ENCODE measurements at places on chromosomes 6 and 20.

- DNase-seq, result no peak
Measured at GRCh38 chr6:53945765-53946407, 151.1 kb downstream of the LRRC1 start.

- no peak for DNase-seq
Measured at GRCh38 chr6:102300350-102300749, 906.8 kb downstream of the GRIK2 start.

GRCh38 chr6:131687022-131687421, 14.2 kb downstream of the OR2A4 start:
- DNase-seq, result no peak

DNA sequence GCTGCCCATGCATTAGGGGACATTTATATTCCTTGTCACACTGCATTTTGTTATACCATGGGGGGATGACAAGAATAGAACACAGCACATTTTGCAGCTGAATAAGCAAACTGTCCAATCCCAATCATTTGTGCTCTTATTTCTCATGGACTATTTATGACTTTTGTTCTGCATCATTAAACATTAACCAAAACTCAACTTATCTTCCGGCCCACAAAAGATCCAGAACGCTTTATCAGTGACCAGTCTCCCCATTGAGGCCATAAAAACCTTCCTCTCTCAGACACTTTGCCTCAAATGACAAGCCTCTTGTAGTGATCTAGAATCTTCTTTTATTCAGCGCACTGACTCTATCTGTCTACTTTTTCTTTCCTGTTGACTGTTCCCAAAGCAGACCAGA, 28.4 kb upstream of the FOXQ1 start:
- no peak for DNase-seq

DNA sequence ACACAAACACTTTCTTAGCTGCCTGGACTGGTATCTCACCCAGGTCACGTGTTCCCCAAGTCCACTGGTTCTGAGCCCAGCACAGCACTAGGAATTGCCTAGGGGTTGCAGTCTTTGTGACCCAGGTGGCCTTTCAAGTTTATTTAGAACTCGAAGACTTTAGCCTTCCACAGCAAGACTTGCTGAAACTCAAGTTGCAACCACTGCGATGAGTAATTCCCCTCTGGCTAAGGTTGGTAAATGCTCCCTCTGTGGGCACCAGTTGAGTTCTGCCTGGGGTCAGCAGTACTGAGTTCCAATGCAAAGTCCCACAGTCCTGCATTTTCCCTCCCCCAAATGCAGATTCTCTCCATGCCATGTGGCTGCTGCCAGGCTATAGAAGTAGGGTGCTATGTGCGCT, 77.6 kb upstream of the MOCS1 start:
- DNase-seq, result no peak

DNA sequence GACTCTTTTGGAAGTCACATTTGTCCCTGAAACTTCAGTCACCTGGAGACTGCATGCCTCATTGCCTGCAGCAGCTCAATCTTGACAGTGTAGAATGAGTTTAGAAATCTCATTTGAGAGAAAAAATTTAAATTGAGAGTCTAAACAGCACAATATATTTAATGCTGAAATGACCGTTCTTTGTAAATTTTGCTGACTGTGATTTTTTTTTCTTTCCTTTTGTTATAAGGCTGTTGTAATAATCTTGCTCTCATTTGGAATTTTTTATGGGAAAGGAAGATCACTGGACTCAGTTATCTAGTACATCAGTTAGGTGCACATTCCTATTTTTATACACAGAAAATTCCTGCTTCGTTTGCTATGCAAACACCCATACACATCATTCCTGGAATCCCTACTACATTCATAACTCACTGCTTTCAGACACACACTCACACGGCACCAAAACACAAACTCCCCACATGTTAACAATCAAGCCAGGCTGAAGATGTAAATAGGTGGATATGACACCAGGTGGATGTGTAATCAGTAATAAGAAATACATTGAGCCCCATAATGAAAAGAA, 43.8 kb downstream of the PTCHD4 start:
- DNase-seq, result no peak

DNA sequence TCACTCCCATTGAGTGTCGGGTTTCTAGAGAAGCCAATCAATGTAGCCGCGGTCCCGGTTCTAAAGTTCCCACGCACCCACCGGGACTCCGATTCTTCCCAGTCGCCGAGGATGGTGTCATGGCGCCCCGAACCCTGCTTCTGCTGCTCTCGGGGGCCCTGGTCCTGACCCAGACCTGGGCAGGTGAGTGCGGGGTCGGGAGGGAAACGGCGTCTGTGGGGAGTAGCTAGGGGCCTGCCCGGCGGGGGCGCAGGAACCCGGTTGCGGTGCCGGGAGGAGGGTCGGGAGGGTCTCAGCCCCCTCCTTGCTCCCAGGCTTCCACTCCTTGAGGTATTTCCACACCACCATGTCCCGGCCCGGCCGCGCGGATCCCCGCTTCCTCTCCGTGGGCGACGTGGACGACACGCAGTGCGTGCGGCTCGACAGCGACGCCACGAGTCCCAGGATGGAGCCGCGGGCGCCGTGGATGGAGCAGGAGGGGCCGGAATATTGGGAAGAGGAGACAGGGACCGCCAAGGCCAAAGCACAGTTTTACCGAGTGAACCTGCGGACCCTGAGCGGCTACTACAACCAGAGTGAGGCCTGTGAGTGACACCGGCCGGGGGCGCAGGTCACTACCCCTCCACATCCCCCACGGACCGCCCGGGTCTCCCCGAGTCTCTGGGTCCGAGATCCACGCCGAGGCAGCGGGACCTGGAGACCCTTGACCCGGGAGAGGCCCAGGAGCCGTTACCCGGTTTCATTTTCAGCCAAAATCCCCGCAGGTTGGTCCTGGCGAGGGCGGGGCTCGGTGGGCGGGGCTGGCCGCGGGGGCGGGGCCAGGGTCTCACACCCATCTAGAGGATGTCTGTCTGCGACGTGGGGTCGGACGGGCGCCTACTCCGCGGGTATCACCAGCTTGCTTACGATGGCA, 35.2 kb upstream of the HLA-G start:
- DNase-seq, result peak; percentile 87

DNA sequence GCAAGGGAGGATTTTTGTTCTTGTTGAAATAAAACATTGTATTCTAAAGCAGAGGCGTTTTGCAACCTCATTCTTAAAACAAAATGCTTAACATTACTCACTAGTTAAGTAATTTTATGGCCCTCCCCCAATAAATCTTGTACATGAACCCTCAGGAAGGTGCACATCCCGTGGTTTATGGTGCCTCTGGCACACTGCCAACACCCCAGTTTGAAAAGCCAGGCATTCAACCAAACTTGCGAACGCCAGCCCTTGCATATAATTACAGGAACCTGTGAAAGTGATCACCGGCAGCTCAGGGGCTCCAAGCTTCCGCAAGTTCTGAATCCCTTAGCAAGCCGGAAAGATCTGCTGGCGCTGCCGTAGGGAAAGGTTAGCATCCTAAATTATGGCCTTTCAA, 1109.0 kb upstream of the FLRT3 start:
- DNase-seq, result no peak

GRCh38 chr6:27237089-27237803, 10.3 kb upstream of the PRSS16 start:
- no peak for DNase-seq

- DNase-seq, result no peak
Measured at GRCh38 chr6:114785235-114786127, 442.7 kb upstream of the HS3ST5 start.

- DNase-seq, result no peak
Measured at GRCh38 chr6:132359886-132360285, 41.4 kb downstream of the MOXD1 start.

GRCh38 chr6:37432590-37432915, 468 bp upstream of the CMTR1 start:
- DNase-seq, result no peak

GRCh38 chr20:20289331-20289730, 78.6 kb upstream of the INSM1 start:
- no peak for DNase-seq

- DNase-seq, result no peak
Measured at GRCh38 chr20:8334641-8335040, 202.6 kb downstream of the PLCB1 start.

GRCh38 chr6:112439010-112439409, 91.9 kb downstream of the RFPL4B start:
- no peak for DNase-seq

- DNase-seq, result peak; percentile 31
Measured at GRCh38 chr20:45052698-45053429, 48.1 kb downstream of the KCNS1 start.

GRCh38 chr6:132937466-132937906, 123.1 kb downstream of the RPS12 start:
- no peak for DNase-seq

- peak; percentile 28 for DNase-seq
Measured at GRCh38 chr20:258963-259362, 1.4 kb downstream of the DEFB132 start.

- no peak for DNase-seq
Measured at GRCh38 chr6:119205911-119206618, 127.6 kb upstream of the FAM184A start.

DNA sequence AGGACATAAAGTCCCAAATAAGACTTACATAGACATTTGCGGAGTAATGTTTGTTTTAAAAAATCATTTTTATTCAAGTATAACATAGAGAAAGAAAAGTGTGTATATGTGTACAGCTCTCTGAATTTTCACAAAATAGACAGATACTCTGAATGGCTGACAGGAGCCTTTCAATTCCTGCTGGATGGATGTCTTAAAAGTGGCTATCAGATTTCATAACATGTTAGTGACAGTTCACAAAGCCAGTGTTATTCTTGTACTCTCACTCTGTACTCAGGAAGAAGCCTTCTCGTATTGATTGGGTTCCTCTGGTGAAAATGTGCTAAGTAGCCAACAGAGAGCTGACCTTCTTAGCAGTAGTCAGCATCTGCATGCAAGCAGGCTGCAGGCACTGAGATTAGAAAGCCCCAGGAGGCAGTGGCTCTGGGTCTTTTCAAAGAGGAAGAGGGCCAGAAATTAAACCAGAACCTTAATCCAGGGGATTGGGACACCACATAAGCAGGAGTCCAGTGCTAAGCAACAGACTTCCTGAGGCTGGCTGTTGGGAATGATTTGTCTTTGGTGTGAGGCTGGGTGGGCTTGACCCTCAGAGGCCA, 19.7 kb downstream of the SLC17A4 start:
- DNase-seq, result no peak

DNA sequence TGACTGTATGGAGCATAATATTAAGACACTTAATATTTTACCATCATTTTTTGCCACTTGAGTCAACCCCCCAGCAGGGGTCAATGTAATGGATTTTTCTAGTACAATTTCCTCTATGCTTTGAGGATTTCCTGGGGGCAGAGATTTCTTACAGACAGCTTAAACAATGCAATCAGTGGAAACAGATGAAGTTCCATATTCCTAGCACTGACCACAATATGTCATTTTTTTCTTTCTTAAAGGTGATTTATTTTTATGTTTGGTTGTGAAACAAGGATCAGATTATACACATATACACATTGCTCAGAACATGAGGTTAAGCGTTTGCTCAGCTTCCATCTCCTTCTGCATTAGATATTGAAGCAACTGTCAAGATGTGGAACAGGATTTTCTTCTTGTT, 82.0 kb upstream of the ID4 start:
- no peak for DNase-seq

DNA sequence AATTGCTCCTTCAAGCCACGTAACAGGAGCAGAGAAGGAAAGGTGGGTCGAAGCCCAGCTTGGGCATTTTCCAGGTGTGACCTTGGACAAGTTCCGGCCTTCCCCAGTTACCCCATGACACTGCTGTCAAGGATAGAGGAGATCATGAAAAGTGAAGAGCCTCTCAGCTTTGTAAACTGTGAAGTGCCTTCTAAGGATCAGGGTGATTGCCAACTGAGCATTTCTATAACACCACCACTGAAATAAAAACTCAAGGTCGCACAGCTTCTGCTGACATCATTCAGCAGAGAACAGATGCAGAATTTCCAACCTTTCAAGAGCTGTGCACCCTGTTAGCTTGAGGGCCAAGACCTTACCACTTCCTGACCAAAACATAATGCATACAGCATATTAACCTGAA, 24.0 kb upstream of the ZMYND8 start:
- DNase-seq, result no peak

- no peak for DNase-seq
Measured at GRCh38 chr20:2042400-2042799, 48.5 kb upstream of the PDYN start.

- DNase-seq, result no peak
Measured at GRCh38 chr20:17955302-17955701, 13.3 kb downstream of the SNX5 start.

GRCh38 chr6:47766445-47766844, 15.4 kb upstream of the OPN5 start:
- DNase-seq, result no peak

DNA sequence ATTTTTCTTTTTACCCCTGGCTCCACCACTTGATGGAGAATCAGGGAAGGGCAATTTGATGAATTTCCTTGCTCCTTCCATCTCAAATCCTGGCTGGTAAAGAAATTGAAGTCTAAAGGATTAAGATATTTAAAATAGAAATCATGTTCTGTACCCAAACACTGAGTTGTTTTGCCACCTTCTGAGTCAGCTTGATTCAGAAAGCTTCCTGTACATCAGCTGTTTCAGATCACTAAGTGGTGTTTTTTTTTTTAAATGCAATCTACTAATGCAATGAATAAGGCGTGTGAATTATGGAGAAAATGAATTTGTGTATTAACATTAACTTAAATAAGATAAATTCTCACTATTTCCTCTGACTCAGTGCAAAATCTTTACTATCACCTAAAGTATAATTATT, 11.5 kb upstream of the POPDC3 start:
- DNase-seq, result no peak

DNA sequence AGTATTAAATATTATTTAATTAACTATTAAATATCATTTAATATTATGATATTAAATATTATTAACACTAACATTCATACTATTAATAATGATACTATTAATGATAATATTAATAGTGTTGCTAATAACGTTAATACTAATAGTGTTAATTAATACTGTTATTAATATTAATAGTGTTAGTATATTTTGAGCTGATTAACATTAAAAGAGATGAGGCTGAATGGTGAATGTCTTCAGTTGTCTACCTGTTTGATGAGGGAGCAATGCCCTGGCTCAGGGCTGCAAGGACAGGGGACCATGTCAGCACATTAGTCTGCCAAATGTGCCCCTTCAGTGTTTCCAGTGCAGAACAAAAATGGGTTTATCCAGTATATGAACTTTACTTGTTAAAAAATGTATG, 96.6 kb upstream of the PLEKHG1 start:
- DNase-seq, result no peak

DNA sequence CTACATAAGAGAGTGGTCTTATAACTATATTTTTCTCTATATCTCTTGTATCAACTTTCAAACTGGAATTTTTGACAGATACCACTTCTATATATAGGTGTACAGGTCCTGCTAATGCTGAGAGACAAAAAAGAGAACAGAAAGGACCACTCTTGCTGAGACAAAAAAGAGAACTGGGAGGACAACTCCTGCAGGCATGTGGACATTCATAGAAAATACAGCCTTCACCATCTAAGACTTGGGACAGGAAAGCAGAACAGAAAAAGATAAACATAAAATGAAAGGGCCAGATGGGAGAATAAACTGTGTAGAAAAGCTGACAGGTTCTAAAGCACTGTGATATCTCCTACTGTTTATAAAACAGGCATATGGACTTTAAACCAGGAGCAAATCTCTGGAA, 541.0 kb upstream of the ADGRB3 start:
- no peak for DNase-seq

Data from CD4-positive, alpha-beta T cell treated with Interleukin-6 for 4 hours (primary cell).